Right ventricle myocardium inferior (tissue), 1 donor: ENCODE measurements at places on chromosomes 1 and 21. TPM values are rescaled to one million over a fixed set of nuclear protein-coding genes. Genes with fewer than 3 reads are reported as not detected.

The TDRD5 gene
- total RNA-seq, result not detected

The S100A5 gene
- not detected for total RNA-seq

The PERM1 gene
- 174 TPM for total RNA-seq

GRCh38 chr1:44628962-44629756, 45.1 kb downstream of the TMEM53 start:
- no peak for DNase-seq

DNA sequence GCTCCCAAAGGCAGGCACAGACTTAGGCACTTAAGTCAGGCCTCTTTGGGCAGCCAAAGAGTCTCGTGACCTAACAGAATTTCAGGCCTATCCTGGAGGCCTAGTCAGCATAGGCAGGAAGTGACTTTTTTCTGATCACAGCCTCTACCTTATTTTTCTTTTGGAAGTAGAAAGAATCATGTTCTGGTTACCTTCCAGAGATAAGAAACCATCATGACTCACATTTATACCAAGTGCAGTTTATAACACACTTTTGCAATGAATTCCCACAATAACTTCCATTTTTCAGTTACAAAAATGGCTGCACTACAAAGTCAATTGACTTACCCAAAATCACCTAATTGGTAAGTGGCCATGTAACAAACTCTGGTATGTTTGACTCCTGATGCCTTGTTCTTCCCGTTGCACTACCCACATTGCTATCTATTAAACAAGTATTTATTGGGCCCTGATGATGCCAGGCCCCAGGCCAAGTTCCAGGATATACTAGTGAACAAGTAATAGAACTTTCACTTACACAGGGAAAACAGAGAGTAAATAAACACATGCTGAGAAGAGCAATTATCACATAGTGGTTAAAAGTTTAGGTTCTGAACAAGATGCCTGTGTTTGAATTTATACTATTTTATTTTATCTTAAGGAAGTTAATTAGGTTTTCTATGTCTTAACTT, 74.3 kb downstream of the SH3GLB1 start:
- no peak for DNase-seq

DNA sequence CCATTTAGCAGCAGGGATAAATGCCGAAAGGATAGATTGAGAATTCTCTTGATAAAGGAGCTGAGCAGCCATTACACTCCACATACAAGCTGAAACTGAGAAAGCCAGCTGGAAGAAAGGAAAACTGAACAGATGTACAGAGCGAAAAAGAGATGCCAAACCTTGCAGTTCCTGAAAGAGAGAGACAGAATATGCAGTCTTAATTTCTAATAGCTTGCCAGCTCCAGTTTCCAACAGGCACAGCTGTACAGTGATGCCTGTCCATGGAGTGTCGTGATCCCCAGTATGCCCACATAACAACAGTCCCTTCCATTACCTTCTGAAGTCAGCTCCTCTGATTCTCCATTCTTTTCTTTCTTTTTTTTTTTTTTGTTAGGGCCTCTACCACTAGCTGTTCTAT, 22.7 kb downstream of the ABL2 start:
- no peak for DNase-seq

- DNase-seq, result no peak
Measured at GRCh38 chr1:151991663-151992302, 1.9 kb downstream of the S100A10 start.

- DNase-seq, result no peak
Measured at GRCh38 chr1:160836561-160836960, 26.1 kb downstream of the CD244 start.

GRCh38 chr1:168408884-168409283, 128.2 kb downstream of the TBX19 start:
- no peak for DNase-seq

- peak; percentile 91 for DNase-seq
Measured at GRCh38 chr1:159854116-159854692, 8.3 kb downstream of the VSIG8 start.

DNA sequence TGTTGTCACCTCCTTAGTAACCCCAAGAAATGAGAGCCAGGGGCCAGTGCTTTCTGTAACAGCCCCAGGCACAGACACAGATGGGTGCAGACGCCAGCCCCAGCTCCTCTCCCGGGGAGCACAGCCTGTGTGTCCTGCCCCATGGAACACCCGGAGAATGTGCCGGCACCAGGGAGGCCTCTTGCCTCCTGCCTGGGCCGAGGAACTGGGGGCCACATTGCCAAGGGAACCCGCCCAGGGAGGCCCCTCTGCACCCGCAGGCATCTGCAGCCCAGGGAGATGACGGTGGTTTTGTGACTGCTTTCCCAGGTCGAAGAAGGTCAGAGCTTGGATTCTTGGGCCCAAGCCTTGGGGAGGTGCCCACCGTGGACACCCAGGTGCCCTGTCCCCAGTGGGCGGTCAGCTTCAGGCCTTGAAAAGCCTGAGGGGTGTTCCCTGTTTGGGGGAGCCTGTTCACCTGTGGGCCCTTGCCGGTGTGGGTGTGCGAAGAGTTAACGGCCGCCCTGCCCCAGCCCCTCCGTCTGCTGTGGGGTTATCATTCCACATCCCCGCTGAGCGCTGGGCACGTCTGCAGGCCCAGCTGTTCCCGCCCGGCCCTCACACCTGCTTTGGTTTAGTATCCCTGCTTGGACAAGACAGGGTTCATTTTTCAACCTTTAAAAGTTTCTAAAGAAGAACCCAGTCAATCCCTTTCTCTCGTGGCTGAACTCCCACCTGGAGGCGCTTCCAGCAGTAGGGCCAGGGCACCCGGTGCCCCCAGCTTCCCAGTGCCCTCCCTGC, 62.5 kb downstream of the MORN1 start:
- DNase-seq, result no peak
